Stimulated activated CD4-positive, alpha-beta T cell treated with anti-CD3 and anti-CD28 coated beads, TNF-alpha, amount 100 ng/mL, for 48 hours (primary cell): ENCODE measurements at places on chromosomes 3 and 15.

DNA sequence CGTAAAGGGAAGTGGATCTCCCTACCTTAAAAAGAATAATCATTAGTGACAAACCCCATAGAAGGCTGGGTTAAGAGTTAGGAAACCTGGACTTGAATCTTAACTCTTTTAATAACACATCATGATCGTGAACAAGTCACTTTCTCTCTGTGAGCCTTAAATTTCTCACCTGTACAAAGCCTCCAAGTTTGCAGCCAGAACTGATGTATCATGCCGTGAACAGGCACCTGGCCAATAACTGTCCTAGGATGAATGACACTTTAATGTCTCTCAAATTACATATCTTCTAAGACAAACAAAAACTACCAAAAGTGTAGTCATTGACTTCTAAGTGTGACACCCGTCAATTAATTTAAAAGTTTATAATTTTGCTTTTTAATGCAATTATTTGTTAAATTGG, 3.9 kb downstream of the UPK1B start:
- no peak for DNase-seq

DNA sequence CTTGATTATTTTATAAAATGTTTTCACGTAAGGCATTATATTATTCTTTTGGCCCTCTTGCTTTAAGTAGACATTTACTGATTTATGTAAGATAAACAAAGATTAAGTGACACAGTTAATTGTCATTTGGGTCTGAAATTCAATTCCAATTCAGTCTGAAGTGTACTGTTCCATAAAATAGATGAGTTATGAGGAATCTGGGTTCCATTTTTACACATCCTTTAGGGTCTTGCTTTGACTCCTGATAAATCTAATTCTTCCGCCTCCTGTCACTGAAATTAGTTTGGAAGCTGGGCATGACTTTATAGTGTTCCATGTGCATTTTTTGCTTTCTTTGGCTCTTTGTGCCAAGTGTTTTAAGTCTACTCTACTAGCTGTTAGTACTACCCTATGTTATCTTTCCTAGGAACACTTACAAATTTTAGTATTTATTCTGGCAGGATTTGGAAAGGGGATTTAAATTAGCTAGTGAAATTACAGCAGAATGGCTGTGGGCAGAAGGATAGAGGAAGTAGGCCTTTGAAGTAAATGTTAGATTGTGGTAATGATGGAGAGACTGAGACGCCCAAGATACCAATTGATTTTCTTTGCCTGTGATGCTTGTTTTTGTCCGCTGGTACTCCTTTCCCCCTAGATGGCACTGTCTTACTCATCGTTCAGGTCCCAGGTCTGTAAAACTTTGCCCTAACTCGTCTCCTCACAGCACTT, 14.3 kb downstream of the ARL8B start:
- no peak for DNase-seq

DNA sequence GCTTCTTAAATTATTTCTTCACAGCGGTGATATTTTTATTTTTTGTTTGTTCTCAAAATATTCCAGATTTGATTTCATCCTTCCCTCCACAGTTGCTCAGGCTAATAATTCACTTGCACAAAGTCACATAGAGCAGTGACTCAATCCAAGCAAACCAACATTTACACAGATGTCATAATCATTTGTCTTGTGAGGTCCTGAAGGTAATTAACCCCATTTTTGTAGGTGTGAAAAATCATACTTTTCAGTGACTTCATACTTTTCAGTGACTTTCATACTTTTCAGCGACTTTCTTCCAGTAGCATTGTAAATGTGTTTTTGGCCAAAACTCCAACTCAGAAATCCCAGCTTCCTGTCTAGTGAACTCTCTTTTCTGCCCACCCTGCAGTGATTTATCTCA, 32.1 kb downstream of the CD200 start:
- no peak for DNase-seq

DNA sequence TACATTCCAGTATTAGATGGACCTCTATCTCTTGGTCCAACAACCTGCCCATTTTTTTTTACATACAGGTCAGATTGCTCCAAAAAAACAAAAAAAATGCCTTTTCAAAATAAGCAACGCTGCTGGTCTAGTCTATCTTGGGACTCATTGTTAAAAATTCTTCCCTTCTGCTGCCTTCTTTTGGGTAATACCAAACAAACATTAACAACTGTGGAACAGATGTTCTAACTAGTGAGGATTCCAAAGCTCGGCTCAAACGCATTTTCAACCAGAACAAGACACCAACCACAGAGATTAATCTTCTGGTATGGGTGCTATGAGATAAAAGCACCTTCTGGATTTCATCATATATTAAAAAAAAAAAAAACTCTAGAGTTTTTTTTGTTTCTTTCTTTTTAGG, 24.7 kb downstream of the ARHGAP31 start:
- DNase-seq, result no peak

- no peak for DNase-seq
These were observed 56.2 kb downstream of the NBEAL2 start for GRCh38 chr3:47035645-47036044.

DNA sequence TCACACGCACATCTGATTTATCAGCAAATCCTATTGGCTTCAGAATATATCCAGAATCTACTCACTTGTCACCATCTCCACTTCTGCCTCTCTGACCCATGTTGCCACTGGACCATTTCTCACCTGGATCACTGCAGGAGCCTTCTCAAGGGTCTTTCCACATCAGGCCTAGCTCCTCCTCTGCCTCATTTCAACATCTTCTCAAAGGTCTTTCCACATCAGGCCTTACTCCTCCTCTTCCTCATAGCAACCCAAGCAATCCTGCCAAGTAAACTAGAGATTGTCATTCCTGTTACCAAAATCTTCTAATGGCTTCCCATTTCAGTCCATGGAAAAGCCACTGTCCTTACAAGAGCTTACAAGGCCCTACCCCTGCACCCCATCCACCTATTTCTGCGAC, 18.0 kb upstream of the DUT start:
- DNase-seq, result no peak
